ENCODE measurements at places on chromosomes 16 and 17. TPM values are rescaled to one million over a fixed set of nuclear protein-coding genes. Genes with fewer than 3 reads are reported as not detected.

The ZNF200 gene
- polyA plus RNA-seq: 11.1 TPM

The CACNB1 gene
- polyA plus RNA-seq: 41.6 TPM

- no peak for DNase-seq
These were observed 4.3 kb upstream of the PITPNC1 start for GRCh38 chr17:67372751-67373150.

DNA sequence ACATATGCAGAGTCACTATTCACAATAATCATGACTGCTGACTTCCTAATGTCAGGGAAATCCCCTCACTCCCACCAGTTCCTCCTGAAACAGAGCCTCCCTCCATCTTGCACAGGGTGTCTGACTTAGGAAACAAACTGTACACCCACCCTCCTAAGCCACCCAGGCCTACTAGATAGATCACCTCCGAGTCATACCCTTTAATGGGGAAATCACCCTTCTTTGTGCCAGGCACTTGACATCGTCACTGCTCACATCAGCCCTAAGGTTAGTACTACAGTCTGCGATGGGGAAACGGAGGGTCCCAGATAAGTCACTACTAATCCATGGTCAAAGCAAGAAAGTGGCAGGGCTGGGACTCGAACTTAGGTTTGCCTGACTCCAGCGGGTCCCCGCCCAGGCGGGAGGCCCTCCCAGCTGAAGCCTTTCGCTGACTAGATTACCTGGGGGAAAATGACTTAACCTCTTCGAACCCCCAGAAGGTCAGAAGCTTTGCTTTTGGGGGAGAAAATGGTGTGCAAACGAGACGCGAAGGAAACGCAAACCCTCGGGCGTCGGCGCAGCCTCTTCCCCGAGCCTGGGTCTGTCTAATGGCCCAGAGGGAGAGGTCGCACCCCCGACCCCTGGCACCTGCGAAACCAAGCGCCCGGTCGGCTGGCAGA lies 3.4 kb upstream of the MLLT6 start:
- no peak for DNase-seq

GRCh38 chr16:53519417-53520091 lies 16.5 kb upstream of the AKTIP start:
- no peak for DNase-seq

The GCGR gene
- polyA plus RNA-seq: 0.79 TPM

- no peak for DNase-seq
These were observed 26.6 kb downstream of the ACSF3 start for GRCh38 chr16:89120281-89120680.

GRCh38 chr16:2787406-2787805 lies at the start of gene PRSS33:
Gene PRSS33, minus strand, starts transcription at chr16:2787560. Its CDS starts 1,013 bp downstream, at chr16:2786547.
- no peak for DNase-seq

Data from cardiac muscle cell (in vitro differentiated cells and primary cell).